ENCODE measurements at places on chromosomes 13 and 19.

GRCh38 chr13:74047931-74048600, 86.1 kb downstream of the KLF12 start:
- no peak for DNase-seq

DNA sequence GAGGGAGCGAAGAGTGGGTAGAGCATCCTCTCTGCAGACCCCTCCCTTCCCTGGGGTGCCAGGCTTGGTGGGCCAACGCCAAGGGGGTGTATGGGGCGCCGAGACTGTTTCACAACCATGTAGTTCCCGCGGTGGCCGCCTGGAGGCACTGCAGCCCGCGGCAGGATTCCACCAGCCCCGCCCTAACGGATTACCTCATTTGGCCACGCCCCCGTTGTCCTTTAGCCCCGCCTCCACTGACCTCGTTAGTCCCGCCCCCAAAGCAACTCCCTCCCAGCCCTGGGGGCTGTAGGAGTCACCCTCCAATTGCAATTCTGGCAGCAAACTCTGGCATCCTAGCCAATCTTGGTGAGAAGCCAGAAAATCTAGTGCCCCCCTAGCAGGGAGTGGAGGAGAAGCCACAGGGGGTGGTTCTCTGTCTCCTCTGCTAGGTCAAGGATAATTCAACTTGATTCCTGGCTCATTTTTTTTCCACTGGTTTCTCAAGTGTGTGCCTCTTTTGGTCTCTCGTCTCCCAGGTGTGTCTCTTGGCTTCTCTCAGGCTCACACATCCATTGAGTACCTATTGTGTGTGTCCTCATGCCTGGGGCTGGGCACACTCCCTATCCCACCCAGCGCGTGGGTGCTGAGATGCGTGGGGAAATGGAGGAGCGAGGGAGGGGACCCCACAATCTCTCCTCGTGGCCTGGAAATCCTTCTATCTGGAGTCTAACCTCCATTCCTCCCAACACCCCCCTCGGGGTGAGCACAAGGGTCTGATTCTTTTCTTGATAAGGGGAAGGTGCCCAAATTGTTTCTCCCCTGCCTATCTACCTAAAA, 2.0 kb downstream of the OLFM2 start:
- peak; percentile 83 for DNase-seq

DNA sequence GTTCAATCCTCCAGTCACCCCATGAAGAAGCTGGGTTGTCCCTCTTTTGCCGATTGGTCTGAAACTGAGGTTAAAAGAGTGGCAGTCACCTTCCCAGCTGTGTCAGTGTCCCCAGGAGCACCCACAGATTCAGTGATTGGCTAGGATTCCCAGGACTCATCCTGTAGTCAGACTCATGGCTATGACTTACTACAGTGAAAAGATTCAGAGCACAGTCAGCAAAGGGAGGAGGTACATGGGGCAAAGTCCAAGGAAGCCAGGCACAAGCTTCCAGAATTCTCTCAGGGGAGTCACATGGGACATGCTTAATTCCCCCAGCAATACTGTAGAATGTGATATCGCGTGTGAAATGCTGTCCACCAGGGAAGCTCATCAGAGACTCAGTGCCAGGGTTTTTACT, 14.2 kb downstream of the ZNF473 start:
- DNase-seq = no peak

- peak; percentile 24 for DNase-seq
These were observed 8.9 kb downstream of the IGFL3 start for GRCh38 chr19:46115396-46116106.

DNA sequence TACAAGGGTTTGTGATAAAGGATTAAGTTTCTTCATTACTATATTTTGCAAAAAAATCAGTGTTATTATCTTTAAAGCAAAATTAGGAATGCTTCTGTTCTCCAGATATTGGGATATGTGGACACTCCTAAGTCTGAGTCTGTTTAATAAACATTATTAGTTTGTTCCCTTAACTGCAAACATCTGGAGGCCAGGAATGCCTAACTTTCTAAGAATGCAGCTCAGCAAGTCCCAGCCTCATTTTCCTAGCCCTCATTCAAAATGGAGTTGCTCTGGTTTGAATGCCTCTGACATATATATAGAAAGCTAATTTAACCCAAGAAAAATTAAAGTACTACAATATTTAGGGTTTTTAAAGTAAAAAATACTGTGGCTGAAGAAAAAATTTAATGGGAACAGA, 33.6 kb upstream of the EDNRB start:
- DNase-seq = no peak

DNA sequence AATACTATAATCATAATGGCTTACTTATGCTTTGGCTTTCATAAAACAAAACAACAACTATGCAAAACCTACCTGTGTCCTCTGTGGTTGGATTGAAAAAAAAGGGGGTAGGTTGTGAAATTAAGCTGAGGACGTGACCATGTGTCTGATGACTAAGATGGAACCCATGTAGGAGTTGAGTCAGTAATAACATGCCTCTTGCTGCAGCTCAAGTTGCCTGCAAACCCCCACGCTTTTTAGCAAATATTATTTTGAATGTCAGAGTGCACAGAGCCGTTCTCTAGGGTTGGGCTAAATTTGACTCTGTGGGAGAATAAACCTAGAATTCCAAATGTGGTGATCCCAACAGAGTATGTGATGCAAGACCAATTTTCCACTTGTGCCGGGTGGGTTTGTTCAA, 209.3 kb downstream of the KCNRG start:
- no peak for DNase-seq

GRCh38 chr13:25375727-25376358, 4.1 kb downstream of the ATP8A2 start:
- DNase-seq = peak; percentile 53

- no peak for DNase-seq
These were observed 23.1 kb downstream of the TBC1D4 start for GRCh38 chr13:75458696-75459422.

- no peak for DNase-seq
These were observed 264.1 kb downstream of the TSHZ3 start for GRCh38 chr19:31085125-31085524.

DNA sequence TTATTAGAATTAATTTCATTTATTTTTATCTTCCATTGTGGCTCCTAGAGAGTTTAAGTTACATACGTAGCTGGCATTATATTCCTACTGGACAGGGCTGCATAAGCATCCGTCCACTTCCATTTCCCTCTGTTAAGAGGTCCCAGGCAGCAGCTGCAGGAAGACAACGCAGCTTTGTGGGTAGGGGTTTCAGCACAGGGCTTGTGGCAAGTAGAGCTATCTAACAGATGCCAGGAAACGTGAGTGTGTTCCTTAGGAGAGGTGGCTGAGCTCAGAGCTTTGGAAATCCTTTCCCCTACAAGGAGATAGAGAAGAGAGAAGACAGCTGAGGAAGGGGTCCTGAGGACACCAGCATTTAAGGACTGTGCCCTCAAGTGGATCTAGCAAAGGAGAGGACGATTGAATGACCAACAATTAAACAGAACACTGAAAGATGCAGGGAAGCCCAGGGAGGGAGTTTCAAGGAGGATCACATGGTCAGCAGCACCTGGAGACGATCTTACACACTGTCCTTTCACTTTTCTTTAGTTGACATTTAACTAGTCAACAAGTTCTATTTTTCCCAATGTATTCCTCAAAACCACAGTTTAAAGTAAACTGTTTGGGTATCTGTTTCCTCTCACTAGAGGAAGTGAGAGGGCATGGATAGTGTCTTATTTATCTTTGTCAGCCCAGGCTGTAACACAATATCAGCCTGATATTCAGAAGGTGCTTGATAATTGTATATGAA, 2.3 kb upstream of the N4BP2L1 start:
- DNase-seq = no peak

- DNase-seq = no peak
These were observed 945.0 kb upstream of the PCDH20 start for GRCh38 chr13:62360609-62361008.

DNA sequence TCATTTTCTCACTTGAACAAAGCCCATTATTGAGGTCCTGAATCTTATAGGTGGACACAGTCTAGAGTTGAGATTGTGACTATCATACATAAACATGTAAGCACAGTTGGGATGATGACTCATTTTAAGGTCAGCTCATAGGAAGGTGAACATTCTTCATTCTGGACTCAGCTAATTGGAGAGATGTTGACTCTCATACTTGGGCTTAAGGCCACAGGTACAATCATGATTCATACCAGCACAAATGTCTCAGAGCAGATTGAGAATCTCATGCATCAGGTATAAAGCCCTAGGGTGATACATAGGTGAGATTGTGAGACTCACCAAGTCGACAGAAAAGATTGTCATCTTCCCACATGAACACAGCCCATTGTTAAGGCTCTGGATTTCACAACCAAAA, 62.3 kb upstream of the ZNF724 start:
- no peak for DNase-seq

DNA sequence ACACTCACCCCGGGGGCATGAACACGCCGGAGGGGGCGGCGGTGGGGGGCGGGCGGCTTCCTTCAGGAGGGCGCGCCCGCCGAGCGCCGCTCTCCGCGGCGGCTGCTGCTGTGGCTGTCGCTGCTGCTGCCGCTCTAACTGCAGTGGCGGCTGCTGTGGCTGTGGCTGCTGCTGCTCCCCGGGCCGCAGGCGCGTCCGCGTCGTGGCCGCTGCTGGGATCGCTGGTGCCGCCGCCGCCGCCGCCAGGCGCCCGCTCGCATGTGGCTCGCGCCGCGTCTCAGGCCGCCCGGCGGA, at the start of gene BBC3:
TSS of gene BBC3 (minus strand) at position 279 of the 294 bp plus-strand sequence. CDS start 2,768 bp downstream, outside the sequence.
- no peak for DNase-seq

DNA sequence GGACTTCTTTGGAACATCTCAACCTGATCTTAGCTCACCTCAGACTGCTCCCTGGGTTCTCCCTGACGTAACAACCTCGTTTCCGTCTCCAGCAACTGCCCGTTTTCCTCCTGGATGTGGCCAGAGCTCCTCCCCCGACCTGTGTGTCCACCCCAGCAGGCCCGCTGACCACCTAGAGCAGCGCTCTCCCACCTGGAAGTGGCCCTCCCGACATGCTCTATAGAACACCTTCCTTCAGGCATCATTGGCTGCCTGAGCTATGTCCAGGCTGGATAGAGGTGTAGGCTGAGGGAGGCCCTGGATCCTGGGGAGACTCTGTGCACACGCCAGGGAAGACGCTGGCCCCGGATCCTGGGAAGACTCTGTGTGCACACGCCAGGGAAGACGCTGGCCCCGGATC, 81.3 kb downstream of the TEX29 start:
- no peak for DNase-seq

DNA sequence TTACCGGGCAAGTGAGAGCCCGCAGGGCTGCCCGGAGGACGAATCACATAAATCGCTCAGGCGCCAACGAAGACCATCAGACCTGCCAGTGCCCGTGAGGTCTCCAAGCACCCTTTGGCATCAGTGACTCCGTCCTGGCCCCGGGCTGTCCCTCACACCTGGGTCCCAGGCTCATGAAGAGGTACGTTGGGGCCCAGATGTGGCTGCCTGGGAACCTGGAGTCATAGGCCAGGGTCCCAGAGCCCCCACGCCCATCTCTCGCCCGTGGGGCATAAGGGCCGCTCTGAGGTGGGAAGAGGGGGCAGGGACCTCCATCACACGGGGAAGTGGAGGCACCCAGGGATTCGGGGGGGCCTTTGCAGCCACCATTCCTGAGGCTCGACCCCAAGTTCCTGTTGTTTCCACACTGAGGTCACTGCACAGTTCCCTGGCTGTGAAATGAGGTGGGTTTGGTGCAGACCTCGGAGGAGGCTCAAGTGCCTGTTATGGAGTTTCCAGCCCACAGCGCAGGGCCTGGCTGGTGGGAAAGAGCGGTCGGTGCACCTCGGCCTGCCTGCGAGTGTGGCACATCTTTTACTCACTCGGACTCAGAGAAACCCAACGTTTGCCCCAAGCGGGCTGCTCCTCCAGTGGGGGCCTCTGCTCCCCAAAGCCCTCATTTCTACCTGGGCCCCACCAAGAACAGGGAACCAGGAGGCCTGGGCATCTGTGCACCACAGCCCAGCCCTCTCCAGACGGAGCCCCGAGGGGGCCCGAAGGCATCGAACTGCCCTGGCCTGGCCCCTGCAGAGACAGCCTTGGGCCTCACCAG, 35.9 kb upstream of the C13orf46 start:
- DNase-seq = no peak

DNA sequence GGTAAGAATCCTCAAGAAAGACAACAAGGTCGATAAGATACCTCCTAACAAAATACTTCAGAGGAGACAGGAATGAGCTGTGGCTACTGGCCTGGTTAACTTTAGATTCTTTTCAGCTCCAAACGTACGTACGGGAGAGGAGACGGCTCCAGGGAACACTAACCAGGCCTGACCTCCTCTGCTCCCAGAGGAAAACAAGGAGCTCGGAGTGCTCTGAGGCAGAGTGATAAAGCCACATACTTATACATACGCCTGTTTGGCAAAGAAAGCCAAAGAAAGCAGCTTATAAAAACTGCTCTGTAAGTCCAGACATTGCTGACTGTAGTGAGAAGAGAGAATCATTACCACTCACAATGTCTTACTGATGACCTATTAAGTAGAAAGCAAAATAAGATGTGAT, 263.9 kb downstream of the MZT1 start:
- no peak for DNase-seq

GRCh38 chr13:103354171-103354570, 288.0 kb upstream of the SLC10A2 start:
- DNase-seq = no peak

GRCh38 chr19:2618611-2619010, 83.9 kb downstream of the GNG7 start:
- no peak for DNase-seq

DNA sequence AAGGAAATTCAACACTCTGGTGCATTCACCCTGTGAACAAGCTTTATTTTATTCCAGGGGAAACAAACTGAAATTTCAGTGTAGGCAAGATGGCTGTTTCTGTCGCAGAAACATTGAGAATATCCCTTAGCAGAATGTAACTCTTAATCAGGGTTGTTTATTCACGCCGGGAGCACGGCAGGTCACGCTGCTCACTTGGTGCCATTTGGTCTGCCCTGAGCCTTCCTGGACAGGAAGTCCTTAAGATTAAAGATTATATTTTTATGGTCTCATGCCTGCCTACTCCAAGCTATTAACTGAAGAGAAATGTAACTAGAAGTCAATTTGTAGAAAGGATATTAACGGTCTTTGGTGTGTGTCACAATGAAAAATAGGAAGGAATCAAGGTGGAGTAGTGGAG, 185.3 kb upstream of the ARGLU1 start:
- no peak for DNase-seq

GRCh38 chr13:113805431-113806103, 46.5 kb downstream of the TMEM255B start:
- DNase-seq = no peak

DNA sequence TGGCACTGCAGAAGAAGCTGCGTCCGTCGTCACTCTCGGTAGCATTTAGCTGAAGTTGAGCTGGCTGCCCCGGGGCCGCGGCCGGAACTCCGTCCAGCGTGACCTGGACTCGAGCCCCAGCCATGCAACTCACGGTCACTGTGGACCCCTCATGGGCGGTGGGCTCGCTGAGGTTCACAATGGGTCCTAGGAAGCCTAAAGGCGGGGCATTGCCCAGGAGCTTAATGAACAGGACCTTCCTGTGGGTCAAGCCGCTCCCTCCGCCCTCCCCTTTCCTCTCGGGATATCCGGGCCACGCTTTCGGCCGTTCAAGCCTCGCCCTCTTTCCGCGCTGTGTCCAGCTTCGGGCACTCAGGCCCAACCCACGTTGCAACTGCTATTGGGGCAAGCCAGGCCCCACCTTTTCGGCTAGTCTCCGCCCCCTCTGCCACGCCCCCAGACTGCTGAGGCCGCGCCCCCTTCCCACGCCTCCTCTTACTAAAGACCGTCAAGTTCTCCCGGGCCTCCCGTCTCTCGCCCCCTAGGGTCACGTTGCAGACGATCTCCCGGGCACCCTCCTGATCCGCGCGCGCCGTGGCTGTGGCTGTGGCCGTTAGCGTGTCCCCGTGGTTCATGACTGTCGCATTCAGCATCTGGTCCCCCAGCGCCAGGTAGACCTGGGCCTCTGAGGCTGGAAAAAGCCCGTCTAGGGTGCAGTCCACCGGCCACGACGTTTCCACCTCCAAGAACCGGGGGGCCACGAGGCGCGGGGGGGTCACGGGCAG, 1.4 kb upstream of the RAVER1 start:
- no peak for DNase-seq
